ENCODE measurements at places on chromosomes 7 and 10. TPM values are rescaled to one million over a fixed set of nuclear protein-coding genes. Genes with fewer than 3 reads are reported as not detected.

The GARIN1A gene
- polyA plus RNA-seq, result not detected

The HOXA3 gene
- not detected for polyA plus RNA-seq

The DGKI gene
- polyA plus RNA-seq, result not detected

The SFMBT2 gene
- 2.2 TPM for polyA plus RNA-seq

The TTYH3 gene
- 3.6 TPM for polyA plus RNA-seq

The CLIP2 gene
- 1.5 TPM for polyA plus RNA-seq

The TUBB8 gene
- polyA plus RNA-seq, result not detected

The FAM20C gene
- not detected for polyA plus RNA-seq

The TET1 gene
- polyA plus RNA-seq, result 0.92 TPM

The SCIN gene
- polyA plus RNA-seq, result not detected

The DHX32 gene
- 16.4 TPM for polyA plus RNA-seq

The PDE1C gene
- not detected for polyA plus RNA-seq

The ASB10 gene
- not detected for polyA plus RNA-seq

The FAM25G gene
- not detected for polyA plus RNA-seq

The RBP4 gene
- polyA plus RNA-seq, result not detected

The CACNA2D1 gene
- polyA plus RNA-seq, result not detected

The LRRC4 gene
- 0.37 TPM for polyA plus RNA-seq

The OPALIN gene
- not detected for polyA plus RNA-seq

The BICC1 gene
- not detected for polyA plus RNA-seq

The PSMG3 gene
- polyA plus RNA-seq, result 35.4 TPM

The TRRAP gene
- 4.5 TPM for polyA plus RNA-seq

The TNKS2 gene
- polyA plus RNA-seq, result 30.0 TPM

The ZNF746 gene
- polyA plus RNA-seq, result 13.1 TPM

The PLEKHS1 gene
- not detected for polyA plus RNA-seq

The ASAH2 gene
- 1.5 TPM for polyA plus RNA-seq

The GPR15LG gene
- not detected for polyA plus RNA-seq

The MINPP1 gene
- 7.4 TPM for polyA plus RNA-seq

The SUN3 gene
- not detected for polyA plus RNA-seq

The PCDH15 gene
- not detected for polyA plus RNA-seq

The ICA1 gene
- 0.22 TPM for polyA plus RNA-seq

The CPA4 gene
- not detected for polyA plus RNA-seq

The LRRC17 gene
- polyA plus RNA-seq, result not detected

The ZCCHC24 gene
- polyA plus RNA-seq, result 0.34 TPM

The PNLIPRP3 gene
- not detected for polyA plus RNA-seq

The CLCN1 gene
- polyA plus RNA-seq, result not detected

The INSYN2A gene
- not detected for polyA plus RNA-seq

The DUSP5 gene
- 6.0 TPM for polyA plus RNA-seq

Data from naive B cell (primary cell).